ENCODE measurements at places on chromosomes 2 and 18.

DNA sequence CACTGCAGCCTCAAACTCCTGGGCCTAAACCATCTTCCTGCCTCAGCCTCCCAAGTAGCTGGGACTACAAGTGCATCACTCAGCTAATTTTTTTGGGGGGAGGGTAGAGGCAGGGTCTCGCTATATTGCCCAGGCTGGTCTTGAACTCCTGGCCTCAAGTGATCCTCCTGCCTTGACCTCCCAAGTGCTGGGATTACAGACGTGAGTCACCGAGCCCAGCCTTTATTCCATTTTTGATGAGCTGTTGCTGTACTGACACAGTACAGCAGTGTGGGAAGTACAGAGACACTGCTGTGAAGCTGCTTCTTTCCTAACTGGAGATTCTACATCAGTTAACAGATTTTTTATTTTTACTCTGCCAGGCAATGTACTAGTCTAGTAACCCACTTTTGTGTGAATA, 18.8 kb downstream of the PTRHD1 start:
- DNase-seq, result no peak

- DNase-seq, result no peak
These were observed 103.2 kb downstream of the CTIF start for GRCh38 chr18:48641981-48642380.

DNA sequence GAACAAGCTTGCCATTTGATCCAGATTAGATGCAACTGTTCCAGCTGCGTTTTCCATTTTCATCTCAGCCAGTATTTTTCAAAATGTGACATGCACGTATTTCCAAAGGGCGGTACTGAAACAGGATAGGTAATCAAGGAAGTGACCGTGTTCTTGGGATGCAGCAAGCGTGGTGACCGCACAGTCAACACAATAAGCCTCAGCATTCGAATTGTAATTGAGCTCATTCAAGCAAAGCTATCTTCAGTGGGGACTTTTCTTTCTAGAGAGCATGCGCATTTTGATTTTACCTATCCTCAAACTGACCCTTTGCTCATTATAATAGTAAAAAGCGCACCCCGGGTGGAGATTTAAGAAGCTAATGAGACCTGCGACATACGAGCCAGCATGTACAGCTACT, 3.4 kb upstream of the ALPP start:
- DNase-seq, result no peak

DNA sequence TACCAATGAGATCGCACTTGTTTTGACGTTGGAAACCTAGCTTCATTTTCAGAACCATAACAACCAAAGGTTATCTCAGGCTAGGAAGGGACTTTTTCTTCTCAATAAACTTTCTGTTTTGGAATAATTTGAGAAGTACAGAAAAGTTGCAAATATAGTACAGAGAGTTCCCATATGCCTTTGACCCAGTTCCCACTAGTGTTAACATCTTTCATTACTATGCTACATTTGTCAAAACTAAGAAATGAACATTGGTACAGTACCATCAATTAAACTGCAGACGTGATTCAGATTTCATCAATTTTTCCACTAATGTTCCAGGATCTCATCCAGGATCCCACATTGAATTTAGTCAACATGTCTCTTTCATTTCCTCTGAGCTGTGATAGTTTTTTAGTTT, 111.6 kb downstream of the ATL2 start:
- no peak for DNase-seq

- DNase-seq, result no peak
These were observed 110.7 kb upstream of the TLK1 start for GRCh38 chr2:171271386-171271785.

DNA sequence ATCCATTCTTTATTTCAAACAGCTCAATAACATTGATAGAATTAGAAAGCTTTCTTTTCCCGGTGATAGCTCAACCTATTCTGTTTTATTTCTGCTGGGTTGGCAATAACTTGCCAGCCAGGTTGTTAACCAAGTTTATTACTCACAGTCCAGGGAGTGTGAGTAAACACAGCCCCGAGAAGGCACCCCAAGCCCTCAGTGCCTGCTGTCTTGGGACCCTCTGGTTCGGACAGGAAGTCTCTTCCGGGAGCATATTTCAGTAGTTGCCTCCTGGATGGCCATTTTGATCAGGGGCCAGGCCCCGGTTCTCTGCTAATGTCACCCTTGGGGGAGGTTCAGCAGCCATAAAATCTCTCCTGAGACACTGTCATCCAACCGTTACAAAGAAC, 176.8 kb downstream of the INO80D start:
- no peak for DNase-seq

- no peak for DNase-seq
These were observed 19.8 kb upstream of the BZW1 start for GRCh38 chr2:200791905-200792304.

- DNase-seq, result no peak
These were observed 784 bp downstream of the WDR33 start for GRCh38 chr2:127810156-127810618.

GRCh38 chr2:153059338-153060052, 341.1 kb downstream of the ARL6IP6 start:
- no peak for DNase-seq

DNA sequence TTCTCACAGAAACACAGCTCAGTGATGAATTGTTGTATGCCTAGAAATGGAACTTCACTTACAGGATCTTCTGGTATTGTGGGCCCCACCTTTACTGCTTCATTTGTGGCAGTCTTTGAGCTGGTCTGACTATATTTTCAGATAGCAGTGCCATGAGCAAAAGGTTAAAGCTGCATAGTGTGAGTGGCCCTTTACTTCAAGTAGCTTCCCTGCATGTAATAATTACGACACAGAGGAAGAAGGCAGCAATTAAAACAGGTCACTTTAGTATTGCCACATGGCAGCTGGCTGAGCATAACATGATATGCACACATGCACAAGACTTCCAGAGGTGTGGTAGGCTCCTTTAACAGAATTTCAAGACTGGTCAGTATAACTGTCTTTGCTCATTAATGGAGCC, 426.3 kb upstream of the ZEB2 start:
- no peak for DNase-seq

- no peak for DNase-seq
These were observed 182.9 kb upstream of the SIX3 start for GRCh38 chr2:44758591-44758990.

DNA sequence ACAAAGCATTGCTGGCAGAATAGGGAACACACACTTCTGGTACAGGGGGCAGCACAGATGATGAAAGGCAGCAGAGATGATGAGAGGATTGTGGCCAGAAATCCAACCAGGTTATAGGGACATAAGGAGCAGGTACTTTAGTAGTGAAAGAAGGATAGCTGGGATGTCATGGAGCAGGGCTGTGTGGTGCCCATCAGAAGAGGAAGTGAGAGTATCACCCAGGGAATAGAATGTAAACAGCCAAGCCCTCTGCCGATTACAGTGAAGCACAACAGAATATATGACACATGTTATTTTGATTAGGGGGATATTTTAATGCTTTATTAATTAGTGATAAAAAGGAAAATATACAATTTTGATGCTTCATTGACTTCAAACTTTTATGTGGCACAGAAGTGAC, 883.4 kb upstream of the CDH2 start:
- no peak for DNase-seq

DNA sequence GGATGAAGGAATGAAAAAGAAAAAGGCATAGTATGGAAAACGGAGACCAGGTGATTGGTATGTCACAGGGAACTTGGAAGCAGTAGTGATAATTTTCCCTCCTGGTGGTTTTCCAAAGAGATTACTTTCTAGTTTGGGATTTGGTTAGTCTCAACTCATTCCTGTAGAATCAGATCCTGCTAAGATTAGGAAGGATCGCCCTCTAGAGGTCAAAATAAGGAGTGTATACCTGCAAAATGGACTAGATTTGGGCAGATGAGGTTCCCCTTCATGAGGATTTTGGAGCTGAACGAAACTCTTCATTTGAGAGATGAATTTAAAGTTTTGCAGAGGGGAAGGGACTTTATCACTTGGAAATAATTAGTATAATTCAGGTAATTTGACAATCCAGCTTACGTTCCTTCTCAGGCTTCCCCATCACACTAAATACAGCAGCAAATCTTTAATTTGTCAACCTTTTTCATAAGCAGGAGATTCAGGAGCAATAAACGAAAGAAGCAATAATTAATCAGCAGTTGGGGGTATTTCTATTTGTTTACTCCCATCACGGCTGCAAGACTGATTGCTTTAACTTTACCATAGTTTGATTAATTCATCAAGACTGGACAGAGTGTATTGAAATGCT, 65.2 kb downstream of the CCDC195 start:
- no peak for DNase-seq

GRCh38 chr2:11634584-11634983, 35.4 kb downstream of the NTSR2 start:
- no peak for DNase-seq

- no peak for DNase-seq
These were observed 431.5 kb downstream of the DCDC2C start for GRCh38 chr2:4134551-4135550.

DNA sequence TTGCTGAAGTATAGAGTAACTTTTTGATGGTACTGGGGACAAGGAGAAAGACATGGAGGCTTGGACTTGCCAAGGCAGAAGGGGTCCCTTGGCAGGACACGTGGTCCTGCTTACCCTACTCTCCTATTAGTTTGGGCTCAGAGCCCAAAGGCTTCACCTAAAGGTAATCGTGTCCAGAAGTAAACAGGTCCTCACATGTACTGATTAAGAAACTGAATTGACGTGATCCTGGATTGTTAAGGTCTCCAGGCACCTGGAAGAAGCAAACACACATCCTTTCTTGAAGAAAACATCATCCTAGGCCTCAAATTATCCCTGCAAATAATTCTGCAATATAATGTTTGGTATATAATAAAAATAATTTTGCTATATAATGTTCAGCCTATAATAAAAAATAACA, 50.0 kb downstream of the DTNB start:
- no peak for DNase-seq

- DNase-seq, result no peak
These were observed 163.6 kb downstream of the C1D start for GRCh38 chr2:67899187-67899586.
